Activated CD4-positive, alpha-beta T cell treated with anti-CD3 and anti-CD28 coated beads, Interleukin-2, amount 50 U/mL, for 16 hours (primary cell): ENCODE measurements at places on chromosomes 16 and 17.

DNA sequence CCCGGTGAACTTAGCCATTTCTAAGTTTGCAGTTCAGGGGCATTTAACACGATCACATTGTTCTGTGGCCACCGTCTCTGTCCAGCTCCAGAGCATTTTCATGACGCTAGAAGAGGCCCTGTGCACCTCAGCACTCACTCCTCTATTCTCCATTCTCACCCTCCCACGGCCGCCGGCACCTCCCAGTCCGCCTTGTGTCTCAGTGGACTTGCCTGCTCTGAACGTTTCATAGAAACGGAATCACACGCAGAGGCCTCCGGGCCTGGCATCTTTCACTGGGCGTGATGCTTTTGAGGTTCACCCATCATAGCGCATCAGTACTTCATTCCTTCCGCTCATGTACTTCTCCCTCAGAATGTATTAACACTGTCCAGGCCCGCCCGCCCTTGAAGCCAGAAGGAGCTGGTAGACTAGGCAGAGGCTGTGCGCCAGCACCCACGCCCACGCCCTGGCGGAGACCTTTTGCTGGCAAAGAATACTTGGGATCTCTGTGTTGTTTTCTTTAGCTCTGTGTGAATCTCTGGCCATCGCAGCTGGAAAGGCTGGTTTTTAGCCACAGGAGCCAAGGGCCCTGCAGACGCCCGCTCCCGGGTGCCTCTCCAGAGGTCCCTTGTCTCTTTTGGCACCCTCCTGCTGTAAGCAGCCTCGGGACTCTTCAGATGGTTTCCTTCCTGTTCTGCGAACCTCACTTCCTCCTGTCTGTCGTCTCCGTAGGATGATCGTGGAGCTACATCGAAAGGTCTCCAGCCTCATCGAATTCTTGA, 23.4 kb upstream of the JPT2 start:
- no peak for DNase-seq

DNA sequence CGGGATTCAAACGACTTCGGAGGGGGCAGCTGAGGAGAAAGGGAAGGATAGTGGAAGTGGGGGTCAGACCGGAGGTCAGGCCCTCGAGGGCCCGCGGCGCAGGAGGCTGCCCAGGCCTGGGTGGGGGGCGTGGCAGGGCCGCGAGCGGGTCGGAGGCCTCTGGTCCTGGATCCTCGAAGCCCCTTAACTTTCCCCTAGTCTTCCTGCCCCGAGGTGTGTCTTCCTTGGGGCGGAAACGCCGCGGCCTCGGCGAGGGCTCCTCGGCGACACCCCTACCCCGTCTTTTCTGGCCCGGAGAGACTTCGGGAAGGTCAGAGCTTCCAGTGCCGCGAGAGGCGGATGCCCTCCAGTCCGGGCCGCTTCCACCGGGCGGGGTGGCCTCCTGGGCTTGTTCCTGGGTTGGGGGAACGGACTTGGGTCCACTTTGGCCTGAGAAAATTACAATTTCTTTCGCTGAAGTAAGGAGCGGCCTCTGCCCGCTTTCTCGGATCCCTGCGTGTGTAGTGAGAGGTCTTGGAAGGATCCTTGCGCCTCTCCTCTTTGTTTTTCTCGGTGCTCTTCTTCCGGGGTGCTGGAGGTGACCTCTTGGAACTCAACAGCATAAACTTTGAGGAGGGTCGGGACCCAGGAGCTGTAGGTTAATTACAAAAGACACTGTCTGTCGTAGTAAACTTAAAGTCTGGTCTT, 491 bp downstream of the IST1 start:
- DNase-seq: peak; percentile 34

DNA sequence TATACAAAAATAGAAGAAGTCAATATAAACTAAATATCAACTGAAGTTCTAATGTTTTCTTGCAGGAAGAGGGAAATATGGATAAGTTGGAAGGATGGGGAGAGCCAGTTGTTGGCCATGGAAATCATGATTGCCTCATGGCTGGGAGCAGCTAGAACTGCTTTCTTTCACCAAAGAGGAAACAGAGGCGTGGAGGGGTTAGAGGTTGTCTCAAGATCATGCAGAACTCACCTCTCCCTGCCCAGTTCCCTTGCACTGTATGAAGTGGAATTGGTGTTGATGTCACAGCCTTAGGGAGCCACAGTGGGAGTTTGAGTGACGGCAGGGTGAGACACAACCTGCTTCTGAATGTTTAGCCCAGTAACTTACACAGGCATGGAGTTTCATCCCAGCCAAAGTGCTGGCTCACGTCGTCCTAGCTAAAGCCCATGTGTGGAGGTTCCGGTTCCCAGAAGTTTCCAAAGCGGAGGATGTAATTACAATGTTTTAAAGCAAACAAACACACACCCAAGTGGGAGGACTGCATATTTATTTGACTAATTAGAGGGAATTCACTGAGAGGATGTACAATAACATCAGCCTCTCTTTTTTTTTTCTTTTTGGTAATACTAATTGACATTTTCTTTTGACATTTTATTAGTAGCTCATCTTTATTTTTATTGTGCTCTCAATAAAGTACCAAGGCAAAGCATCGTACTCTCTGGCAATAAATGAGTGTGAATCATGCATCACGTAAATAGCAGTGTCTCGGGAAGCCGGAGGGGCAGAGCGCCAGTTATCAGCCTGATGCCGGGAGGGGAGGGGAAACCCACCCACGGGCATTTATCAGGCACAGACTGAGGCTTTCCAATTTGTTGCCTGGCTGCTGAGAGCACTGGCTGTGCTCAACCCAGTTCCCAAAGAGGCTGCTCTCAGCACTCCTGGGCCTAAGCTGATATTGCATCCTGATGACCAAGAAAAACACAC, 118.7 kb upstream of the CDH5 start:
- DNase-seq: no peak

- DNase-seq: peak; percentile 81
Observed at GRCh38 chr16:23917621-23918020, 81.8 kb downstream of the PRKCB start.

GRCh38 chr17:34242587-34243363, 12.3 kb upstream of the CCL2 start:
- no peak for DNase-seq

DNA sequence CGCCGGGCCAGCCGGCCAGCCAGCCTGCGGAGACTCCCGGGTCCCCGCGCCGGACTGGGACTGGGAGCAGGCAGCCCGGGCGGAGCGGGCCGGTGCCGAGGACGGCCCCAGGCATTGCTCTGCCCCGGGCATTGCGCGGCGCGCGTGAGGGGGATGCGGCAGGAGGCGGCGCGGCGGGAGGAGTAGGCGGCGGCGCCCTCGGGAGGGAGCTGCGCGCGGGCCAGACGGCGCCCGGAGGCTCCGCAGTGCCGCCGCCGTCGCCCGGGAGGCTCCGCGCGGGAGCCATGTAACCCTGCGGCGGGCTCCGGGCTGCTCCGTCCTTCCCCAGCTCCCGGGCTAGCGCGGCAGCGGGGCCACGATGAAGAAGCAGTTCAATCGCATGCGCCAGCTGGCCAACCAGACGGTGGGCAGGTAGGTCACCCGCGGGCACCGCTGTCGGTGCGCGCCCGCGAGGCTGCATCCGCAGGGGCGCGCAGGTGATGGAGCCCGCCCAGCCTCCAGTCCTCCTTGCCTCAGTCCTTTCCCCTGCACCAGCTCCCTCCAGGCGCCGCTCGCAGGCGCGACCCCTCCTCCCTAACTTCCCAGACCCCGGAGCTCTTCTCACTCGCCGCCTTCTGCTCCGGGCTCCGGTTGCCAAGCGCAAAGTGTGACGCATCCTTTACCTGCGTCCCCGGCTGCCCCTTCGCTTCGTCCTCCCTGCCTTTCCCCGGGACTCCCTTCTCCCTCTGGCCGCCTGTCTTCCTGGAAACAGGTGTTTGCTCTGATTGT, at the start of gene ARHGAP44:
ARHGAP44 (plus strand) TSS at position 18 of the 768 bp plus-strand sequence; CDS start at position 359, 341 bp downstream.
- DNase-seq: peak; percentile 33

DNA sequence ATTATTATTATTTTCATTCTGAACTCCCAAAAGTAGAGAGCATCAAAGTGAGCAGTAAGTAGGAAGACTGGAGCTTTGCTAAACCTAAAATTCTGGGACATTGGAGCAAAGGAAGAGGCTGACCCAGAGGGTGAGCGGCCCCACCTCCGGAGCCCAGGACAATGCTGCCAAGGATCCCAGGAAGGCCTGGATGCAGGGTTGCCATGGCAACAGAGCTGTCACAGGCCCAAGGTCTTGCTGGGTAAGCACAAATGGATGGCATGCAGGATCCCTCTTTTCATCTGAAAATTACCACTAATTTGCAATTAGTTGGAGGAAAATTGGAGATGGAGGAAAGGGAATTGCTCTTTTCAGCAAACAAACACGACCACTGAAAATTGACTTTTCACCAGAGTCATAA, 457.9 kb upstream of the CDH5 start:
- no peak for DNase-seq

- peak; percentile 56 for DNase-seq
Observed at GRCh38 chr16:30902029-30902972, 5.9 kb downstream of the CTF1 start.

DNA sequence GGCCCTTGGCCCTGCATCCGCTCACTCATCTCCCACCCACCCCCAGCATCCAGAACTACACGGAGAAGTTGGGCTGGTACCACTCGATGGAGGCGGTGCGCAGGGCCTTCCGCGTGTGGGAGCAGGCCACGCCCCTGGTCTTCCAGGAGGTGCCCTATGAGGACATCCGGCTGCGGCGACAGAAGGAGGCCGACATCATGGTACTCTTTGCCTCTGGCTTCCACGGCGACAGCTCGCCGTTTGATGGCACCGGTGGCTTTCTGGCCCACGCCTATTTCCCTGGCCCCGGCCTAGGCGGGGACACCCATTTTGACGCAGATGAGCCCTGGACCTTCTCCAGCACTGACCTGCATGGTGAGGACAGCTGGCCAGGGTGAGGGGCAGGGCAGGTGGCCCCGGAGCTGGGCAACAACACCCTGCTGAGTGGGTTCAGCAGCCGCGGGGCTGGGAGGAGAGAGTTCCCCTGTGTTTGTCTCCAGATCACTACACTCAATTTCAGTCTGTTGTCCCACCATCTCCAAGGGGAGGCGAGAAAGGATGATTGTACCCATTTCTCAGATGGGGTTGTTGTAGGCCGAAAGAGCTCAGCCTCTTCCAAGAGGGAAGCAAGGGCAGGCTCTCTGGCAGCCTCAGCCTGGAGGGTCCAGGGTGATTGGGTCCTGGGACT, 14.4 kb downstream of the MMP15 start:
- DNase-seq: no peak

GRCh38 chr17:59504821-59505220, 60.6 kb upstream of the DHX40 start:
- DNase-seq: no peak

DNA sequence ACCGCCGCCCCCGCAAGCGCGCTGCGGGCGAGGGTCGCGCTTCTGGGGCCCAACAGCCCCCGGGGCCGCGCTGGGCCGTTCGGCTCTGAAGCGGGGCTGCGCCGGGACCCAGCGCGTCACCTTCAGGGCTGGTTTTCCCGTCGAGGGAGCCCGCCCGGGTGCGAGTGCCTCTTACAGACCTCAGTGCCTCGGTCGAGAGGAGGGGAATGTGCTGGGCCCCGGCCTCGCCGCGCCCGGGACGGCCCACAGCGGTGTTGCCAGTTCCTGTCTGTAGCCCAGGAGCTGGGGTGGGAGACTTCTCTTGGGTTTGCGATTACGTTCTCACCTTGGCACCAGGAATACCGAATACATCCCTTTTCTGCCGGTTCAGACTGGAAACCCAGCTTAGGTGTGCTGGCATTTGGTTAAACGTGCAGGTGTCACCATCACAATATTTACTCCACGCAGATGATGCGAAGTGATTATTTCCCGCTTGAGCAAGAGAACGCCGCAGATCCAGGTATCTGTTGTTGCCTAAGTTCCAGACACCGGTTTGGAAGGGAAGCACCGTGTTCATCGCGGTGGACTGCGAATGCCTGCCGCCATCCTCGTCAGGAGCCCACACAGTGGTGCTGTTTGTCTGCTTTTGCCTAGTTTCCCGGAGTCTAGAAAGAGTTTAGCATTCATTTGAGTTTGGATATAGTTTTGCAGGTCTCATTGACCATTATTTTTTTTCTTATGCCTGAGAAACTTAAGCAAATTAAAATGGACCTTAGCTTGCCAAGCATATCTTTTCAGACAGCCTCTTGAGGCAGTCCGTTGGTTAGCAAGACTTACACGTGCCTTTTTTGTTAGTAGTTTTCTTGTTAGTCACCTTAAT, 914 bp downstream of the MAP1LC3B start:
- peak; percentile 50 for DNase-seq

- DNase-seq: no peak
Observed at GRCh38 chr17:80352991-80353665, 61.8 kb upstream of the ENDOV start.

DNA sequence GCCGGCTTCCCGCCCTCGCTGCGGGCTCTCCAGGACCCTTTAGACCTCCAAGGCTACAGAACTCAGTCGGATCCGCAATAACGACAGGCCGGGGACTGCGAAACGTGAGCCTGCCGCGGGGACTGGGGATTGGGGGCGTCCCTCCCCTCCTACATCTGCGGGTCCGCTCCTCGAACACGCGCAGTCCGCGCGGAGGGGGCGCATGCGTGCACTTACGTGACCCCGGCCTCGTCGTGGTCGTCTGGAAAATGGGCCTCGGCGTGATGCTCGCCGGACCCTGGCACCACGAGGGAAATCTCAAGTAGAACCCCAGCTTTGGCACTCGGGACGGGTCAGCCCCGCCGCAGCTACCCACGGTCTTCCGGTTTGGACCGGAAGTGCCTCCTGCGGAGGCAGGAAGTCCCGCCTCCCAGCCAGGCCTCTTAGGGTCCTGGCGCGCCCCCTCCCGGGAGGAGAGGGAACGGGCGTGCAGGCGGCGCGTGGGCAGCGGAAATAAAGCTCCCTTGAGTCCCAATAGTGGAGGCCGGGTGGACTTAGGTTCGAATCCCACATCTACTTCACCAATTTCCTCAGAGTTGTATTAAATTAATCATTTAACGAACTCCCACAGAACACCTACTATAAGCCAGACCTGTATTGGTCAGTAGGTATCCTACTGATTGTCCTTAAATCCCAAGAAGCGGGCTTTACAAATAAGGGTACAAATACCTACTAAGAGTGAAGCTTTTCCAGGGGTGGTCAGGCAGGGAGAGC, at the start of gene TAF1C:
TAF1C (minus strand) TSS at position 373 of the 753 bp plus-strand sequence. CDS start 2,069 bp downstream, outside the sequence.
- peak; percentile 93 for DNase-seq

DNA sequence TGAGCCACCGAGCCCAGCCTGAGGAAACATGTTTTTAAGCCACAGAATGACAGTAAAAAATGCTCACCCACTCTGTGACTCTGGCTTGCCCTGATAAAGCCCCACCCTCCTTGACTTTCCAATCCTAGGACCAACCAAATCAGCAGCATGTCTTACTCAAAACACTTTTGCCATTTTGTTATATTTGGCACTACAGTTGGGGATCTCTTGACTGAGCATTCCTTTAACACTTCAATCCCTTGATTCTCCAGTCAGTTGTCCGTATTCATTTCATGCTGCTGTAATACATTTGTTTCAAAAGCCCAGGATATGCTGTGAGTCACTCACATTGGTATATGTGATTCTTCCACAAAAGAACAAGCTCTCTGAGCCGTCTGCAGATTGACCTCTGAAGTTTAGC, 8.2 kb downstream of the MYH3 start:
- no peak for DNase-seq

DNA sequence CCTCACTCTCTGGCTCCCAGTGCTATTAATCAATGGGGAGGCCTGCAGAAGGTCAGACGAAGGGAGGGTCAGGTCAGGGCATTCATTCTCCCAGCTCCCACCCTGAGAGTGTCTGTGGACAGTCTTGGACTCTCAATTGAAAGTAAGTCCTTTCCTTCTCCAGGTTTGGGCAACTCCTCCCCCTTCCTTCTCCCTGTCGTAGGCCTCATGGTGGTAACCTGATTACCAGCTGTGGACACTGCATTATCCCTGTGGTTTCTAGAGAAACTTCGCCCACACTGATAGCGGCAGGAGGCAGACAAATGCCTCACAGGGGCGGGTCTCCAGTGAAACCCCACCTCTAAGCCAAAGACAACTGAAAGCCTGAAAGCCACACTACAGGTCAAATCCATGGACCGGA, 57.7 kb upstream of the SLC25A19 start:
- DNase-seq: peak; percentile 41

GRCh38 chr17:50272711-50273653, 1.3 kb upstream of the TMEM92 start:
- peak; percentile 35 for DNase-seq
